ENCODE measurements at places on chromosomes 11 and 22.

DNA sequence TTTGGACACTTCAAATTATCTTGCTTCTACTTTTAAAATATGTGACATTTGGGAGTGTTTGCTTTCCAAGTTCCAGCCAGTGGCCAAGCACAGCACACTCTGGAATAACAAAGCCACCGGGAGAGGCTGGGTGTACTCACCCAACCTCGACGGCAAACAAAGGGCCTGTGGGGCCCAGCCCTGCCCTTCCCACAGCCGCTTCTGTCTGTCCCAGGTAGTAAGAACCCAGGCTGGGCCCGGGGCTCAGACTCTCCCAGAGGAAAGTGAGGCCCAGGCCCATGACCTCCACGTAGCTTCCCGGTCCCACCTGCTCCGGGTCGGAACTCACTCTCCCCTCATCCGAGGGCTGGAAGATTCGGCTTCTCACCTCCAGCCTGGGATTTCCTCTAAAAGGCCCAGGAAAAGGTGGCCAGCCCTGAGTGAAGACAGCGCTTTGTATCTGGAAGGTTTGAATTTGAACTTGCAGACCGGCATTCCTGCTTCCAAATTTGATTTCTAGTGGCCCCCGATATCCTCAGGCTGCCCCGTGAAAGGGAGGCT, 93.5 kb downstream of the CELSR1 start:
- DNase-seq = no peak

- no peak for DNase-seq
Observed at GRCh38 chr11:109784536-109784935, 308.7 kb upstream of the ZC3H12C start.

DNA sequence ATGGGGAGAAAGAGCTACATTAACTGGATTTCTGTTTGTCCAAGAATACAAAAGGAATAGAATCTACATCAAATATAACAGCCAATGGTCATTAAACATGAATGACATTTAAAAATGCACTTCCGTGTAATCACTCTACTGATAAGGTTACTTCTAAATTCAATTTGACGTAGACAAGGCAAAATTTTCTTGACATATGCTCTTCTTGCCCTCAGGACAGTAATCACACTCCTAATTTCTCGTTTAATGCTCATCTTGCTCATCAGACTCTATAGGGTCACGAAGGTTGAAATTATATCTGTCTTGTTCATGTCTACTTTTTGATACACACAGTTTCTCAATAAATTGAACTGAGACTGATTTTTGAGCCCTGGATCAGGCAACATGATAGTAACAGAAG, 58.4 kb downstream of the NARS2 start:
- DNase-seq = no peak

DNA sequence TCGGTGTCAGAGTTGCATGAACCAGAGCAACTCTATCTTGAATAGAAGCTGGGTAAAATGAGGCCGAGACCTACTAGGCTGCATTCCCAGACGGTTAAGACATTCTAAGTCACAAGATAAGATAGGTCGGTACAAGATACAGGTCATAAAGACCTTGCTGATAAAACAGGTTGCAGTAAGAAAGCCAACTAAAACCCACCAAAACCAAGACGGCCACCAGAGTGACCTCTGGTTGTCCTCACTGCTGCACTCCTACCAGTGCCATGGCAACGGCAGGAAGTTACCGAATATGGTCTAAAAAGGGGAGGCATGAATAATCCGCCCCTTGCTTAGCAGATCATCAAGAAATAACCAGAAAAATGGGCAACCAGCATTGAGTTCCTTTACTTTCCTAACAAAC, 2.4 kb upstream of the KAT5 start:
- DNase-seq = no peak

GRCh38 chr11:46664612-46665011, 35.8 kb downstream of the ARHGAP1 start:
- DNase-seq = no peak

DNA sequence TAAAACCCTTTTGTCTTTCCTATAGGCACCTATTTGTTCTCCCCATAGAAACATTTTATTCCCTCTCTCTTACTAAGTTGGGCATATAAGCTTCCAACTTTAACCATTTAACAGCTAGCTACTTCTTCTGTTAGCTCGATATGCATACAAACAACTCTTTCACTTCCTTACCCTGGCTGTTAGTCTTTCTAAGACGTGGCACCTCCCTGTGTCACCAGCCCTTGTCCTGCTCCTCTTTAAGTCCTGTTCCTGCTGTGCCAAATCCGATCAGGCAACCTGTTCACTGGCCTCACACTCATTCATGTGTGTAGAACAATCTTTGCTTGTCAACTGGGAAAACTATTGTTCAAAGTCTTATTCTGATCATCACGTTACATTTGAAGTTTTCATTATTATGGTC, 1376.1 kb upstream of the TENM4 start:
- DNase-seq = no peak

- DNase-seq = peak; percentile 78
Observed at GRCh38 chr22:22959147-22959827, 71.7 kb downstream of the IGLL5 start.

DNA sequence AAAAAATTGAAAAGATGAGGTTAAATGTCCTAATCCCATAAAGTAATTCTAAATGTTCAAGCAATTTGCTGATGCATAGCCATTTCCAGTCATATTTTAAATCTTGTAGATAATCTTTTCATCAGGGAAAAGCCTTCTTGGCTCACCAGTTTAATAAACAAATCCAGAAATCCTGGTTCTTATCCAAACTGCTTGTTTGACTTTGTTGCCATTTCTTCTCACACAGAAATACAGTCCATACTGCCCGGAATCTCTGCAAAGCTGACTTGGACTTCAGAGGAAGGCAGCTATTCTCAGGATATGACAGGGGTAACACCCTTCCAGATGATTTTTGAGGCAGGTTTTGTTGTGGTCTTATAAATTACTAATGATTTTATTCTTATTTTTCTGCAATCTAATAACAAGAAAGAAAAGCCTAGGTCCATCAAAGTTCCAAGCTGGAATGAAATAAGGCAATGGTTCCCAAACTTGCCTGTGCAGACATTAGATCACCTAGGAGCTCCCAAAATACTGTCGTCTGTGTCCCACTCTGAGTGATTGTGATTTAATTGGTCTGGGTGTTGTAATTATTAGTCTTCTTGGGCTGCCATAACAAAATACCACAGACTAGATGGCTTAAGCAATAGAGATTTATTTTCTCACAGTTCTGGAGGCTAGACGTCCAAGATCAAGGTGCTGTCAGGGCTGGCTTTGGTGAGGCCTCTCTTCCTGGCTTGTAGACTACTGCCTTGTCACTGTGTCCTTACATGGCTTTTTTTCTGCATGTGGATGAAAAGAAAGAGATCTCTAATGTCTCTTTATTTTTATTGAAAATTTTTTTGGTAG, 55.1 kb upstream of the RCE1 start:
- DNase-seq = no peak

DNA sequence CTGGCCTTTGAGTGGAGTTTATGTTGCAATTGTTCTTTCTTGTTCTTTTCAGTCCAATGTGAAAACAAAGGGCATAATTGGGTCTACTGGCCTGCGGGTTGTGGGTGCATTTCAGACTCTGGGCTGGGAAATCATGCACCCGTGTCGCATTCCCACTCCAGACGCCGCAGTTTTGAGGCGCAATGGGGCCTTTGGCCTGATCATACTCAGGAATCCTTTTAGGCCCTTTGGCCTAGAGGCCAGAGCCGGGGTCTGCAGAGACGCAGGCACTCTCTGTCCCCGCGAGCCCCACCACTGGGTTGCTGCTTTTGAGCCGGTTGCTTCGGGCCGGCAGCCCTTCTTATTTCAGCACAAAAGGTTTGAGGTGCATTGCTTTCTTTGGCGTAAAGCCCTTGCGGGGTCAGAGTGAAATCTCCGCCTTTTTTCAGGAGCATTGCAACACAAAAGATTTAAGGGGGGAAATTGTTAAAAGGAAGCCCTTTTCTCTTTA, 48.4 kb upstream of the DBX1 start:
- no peak for DNase-seq

DNA sequence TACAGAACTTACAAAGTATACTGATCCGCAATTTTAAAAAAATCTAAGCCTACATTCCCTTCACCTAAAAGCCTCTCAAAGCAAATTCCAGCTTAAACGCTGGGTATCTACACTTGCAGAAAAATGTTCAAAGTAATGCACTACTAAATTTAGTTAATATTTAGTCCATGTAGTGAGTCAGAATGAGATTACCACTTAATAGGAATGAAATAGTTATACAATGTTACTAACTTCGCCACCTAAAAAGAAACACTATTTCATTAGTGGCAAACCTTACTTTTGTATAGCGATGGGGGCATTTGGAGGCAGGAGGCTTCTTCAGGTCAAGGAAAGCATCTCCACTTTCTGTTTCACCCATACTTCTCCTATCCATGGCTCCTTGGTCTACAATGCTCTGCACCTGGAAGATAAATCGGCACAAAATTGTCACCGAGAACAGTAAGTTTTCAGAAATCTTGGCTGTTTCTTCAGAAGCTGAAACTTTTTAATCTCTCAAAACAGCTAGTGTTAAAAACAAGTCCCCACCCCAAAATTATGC, 1.2 kb downstream of the EIF4ENIF1 start:
- no peak for DNase-seq

GRCh38 chr11:26065944-26066343, 266.0 kb upstream of the ANO3 start:
- no peak for DNase-seq

DNA sequence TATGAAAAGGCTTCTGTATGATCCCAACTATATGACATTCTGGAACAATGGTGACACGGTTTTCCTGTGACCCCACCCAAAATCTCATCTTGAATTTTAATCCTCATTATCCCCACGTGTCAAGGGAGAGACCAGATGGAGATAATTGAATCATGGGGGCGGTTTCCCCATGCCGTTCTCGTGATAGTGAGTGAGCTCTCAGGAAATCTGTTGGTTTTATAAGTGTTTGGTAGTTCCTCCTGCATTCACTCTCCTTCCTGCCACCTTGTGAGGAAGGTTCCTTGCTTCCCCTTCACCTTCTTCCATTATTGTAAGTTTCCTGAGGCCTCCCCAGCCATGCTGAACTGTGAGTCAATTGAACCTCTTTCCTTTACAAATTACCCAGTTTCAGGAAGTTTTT, 53.1 kb upstream of the TSPAN18 start:
- no peak for DNase-seq

Measured in aorta (tissue), 5 donors.